NCI-H2171 treated with DMSO at 0.1 percent for 48 hours (cell line): ENCODE measurements at places on chromosomes 16 and 17.

DNA sequence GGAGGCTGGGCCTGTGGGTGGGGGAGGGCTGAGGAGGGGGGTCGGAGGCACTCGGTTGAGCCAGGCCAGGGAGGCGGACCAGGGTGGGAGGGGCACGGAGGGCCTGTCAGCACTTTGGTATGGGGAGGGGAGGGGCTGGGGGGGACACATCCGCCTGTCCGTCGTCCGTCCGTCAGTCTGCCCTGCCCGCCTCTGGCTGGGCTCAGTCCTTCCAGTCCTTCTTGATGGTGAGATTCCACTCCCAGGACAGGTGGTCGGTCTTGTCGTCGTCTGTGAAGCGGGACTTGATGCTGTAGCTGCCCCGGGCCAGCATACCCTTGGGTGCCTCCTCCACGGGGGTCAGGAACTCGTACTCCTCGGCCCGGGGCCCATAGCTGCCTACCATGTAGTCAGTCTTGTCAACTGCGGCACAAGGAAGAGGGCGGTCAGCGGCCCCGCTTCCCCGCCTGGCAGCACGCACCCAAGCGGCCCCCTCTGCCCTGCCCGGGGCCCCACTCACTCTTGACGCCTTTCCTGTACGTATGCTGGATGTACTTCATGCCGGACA lies 2.4 kb downstream of the ARHGDIA start:
- DNase-seq = no peak

GRCh38 chr17:69567130-69567529 lies 152.6 kb downstream of the MAP2K6 start:
- DNase-seq = no peak

DNA sequence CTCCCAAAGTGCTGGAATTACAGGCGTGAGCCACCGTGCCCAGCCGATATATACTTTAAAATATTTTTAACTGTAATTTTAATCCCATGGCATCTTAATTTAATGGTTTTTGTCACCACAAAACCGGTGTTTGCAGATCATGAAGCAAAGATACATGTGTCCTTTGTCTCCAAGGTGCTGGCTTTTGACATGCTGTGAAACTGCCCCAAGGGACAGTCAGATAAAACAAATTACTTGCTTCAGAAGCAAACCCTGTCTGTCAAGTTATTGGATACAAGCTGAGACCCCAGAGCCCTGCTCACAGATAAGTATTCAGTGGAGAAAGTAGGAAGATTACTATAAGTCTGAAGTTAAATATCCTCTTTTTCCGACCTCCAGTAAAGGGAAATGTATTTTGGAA lies 39.8 kb downstream of the ARL4D start:
- peak; percentile 67 for DNase-seq

DNA sequence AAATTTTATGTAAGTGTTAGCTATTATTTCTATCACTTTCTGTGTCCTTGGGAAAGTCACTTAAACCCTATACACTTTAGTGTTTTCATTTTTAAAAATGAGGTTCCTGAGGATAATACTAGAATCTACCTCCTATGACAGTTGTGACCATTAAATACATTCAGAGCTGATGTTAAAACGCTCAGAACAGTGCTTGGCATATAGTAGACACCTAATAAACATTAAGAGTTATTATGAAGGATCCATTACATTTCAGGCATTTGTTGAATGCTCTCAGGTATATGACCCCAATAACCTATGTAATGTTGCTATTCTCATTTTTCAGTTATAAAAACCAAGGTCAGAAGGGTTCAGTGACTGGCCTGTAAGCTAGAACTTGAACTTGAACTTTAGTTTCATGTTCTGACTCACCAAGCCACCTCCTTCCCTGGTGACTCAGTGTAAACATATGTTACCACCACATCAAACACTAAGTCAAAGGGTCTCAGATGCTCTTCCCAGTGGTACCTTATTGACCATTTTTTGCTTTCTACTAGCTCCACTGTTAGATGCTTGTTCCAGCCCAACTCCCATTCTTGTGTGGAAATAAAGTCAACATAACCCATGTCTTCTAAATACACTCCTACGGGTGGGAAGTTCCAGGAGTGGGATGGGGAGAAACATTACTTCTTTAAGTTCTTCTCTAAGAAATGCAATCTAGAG lies 47.6 kb downstream of the HSD17B2 start:
- no peak for DNase-seq

GRCh38 chr17:55347341-55347740 lies 74.3 kb downstream of the MMD start:
- DNase-seq = no peak

DNA sequence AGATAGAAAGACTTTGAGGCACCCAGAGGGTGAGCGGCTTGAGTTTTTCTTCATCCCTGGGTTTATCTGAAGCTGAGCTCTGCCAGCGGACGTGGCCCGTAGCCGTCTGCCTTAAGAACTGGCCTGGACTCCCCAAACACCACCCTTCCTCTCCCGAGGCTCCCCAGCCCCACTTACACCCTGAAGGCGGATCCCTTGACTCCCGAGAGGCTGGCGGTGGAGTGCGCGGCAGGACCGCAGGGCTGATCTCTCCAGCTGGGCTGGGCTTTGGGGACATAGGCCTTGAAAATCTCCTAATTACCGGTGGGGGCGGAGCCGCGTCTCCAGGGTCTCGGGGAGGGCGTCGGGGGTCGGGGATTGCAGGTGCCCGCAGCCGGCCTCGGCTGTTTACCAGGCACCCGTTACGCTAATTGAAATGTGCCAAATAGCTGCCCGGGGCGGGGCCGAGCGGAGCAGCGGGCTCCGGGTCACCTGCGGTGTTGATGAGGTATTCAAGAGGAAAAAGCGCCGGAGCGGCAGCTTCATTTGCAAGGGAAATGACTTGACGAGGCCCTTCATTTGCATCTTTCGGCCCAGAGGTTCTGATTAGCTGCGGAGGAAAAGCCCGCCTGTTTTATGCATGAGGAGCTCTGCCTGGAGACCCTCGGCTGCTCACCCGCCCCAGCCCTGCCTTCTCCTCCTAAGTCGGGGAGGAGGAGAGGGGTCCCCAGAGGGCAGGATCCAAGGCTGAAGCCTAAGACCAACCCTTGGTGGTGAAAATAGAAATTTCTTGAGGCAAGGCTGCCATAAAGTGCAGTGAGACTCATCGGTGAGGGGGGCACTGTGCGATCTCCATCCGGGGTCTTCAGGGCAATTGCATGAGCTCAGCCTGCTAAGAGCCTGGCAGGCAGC lies 100.7 kb downstream of the MGAT5B start:
- peak; percentile 93 for DNase-seq

DNA sequence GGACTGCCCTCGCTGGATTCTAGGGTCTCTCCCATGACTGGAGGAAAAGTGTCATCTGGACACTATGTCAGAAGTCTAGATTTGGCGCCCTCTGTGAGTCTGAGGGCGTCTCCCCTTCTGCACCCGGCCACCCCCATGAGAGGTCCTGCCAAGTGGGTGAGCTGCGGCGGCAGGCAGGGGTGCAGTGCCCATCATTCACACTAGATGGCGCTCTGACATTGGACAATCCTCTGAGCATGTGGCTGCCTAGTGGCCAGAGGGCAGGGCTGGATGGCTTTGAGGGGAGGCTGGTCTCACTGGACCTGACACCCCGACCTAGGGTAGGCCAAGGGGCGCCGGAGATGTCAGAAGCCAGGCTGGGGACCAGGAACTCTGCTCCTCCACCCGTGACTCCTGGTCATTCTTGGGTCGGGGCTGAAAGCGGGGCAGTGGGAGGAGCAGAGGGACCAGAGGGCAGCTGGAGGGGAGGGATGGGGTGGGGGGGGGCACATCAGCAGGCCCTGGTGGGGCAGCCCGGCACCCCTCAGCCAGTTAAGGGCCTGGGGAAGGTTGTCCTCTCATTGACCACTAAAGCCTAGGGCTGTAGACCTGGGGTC lies 28.0 kb downstream of the MRM1 start:
- DNase-seq = peak; percentile 65

- DNase-seq = no peak
Measured at GRCh38 chr17:80372456-80372855, 42.5 kb upstream of the ENDOV start.
